GM23338 (cell line): ENCODE measurements at places on chromosomes 2 and 18.

- H3K4me1 ChIP-seq = no peaks in the 10 kb centered on the region
- no peak overlapping the region for H3K4me3 ChIP-seq
- no peak overlapping the region for H3K27ac ChIP-seq
- no peak for DNase-seq
- H3K27me3 ChIP-seq = no peaks in the 10 kb centered on the region
- no peaks in the 10 kb centered on the region for H3K36me3 ChIP-seq
Observed at GRCh38 chr2:46458763-46459500, 20.4 kb upstream of the TMEM247 start.

GRCh38 chr2:134869946-134870736 is 31.7 kb downstream of the ACMSD start:
- H3K27ac ChIP-seq = no peak overlapping the region
- no peaks in the 10 kb centered on the region for H3K36me3 ChIP-seq
- no peak overlapping the region for H3K4me3 ChIP-seq
- DNase-seq = no peak
- H3K27me3 ChIP-seq = no peaks in the 10 kb centered on the region

- no peaks in the 10 kb centered on the region for H3K4me1 ChIP-seq
- no peak for DNase-seq
- H3K27ac ChIP-seq = no peak overlapping the region
- H3K4me3 ChIP-seq = no peak overlapping the region
- H3K36me3 ChIP-seq = no peaks in the 10 kb centered on the region
Observed at GRCh38 chr2:119136093-119136492, 22.5 kb downstream of the C1QL2 start.

DNA sequence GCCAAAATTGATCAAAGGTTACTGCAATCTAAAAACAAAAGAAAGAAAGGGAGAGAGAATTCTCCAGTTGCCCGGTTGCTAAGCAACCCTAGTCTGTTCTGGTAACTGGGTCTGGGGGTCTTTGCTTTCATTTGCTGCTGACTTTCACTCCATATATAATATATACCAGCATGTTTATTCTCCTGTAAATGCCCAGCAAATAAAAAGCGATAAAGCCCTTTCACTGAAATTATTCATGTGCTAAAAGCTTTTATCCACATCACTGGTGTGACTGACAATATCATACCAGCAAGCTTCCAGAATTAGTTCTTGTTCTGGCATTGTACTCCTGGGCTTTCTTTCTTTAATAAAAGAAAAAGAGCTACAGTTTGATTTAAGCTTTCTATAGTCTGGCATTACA is 75.5 kb upstream of the ST8SIA3 start:
- H3K27ac ChIP-seq = no peak overlapping the region
- H3K27me3 ChIP-seq = no peaks in the 10 kb centered on the region
- peaks cover 6% of the 10 kb centered on the region; the same call in 1 of the 2 replicates for H3K4me1 ChIP-seq
- DNase-seq = peak; percentile 9
- no peaks in the 10 kb centered on the region for H3K36me3 ChIP-seq

- DNase-seq = peak; percentile 13
- no peaks in the 10 kb centered on the region for H3K27me3 ChIP-seq
- H3K36me3 ChIP-seq = no peaks in the 10 kb centered on the region
- H3K27ac ChIP-seq = no peak overlapping the region
- peaks cover 14% of the 10 kb centered on the region for H3K4me1 ChIP-seq
Observed at GRCh38 chr2:229520691-229521096, 193.7 kb downstream of the DNER start.

DNA sequence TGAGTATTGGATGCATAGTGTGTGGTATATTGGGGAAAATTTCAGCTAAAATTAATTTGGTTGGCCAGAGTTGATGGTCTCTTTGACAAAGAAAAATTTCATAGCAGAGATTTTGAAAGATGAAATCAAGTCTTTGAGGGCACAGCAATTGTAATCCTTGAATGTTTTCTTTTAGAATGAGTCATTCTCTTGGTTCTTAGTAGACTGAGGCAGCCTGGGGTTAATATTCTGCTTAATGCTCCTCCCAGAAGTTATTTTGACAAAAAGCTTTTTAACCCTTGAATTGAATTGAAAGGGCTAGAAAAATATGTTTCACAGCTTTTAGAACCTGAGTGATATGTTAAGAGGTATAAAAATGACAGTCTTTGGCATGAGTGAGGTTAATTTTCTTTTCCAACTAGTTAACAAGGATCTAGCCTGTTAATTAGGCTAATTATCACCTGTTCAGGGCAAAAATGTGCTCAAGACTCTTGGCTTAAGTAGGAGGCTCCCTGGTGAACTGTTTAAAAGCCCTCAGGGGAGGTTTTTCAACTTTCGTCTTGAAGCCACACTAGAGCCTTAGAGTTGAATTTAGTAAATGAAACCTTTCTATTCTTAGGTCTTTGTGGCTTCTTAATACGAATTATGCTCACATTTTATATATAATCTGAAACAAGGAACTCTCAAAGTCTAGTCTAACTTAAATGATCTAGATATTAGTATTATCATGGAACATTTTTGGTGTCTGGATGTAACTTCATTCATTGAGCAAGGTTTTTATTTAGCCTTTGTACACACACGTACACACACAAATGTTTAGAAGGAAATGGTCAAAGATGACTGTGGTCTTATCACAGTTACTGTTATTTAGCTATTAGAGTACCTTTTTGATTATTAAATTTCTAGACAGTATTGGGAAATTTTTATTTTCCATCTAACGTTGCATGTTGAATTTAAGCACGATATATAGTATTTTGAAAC is 272.5 kb downstream of the ZNF407 start:
- no peak for DNase-seq
- H3K27ac ChIP-seq = no peak overlapping the region
- no peaks in the 10 kb centered on the region for H3K27me3 ChIP-seq
- H3K36me3 ChIP-seq = no peaks in the 10 kb centered on the region
- H3K4me1 ChIP-seq = peaks cover 15% of the 10 kb centered on the region

DNA sequence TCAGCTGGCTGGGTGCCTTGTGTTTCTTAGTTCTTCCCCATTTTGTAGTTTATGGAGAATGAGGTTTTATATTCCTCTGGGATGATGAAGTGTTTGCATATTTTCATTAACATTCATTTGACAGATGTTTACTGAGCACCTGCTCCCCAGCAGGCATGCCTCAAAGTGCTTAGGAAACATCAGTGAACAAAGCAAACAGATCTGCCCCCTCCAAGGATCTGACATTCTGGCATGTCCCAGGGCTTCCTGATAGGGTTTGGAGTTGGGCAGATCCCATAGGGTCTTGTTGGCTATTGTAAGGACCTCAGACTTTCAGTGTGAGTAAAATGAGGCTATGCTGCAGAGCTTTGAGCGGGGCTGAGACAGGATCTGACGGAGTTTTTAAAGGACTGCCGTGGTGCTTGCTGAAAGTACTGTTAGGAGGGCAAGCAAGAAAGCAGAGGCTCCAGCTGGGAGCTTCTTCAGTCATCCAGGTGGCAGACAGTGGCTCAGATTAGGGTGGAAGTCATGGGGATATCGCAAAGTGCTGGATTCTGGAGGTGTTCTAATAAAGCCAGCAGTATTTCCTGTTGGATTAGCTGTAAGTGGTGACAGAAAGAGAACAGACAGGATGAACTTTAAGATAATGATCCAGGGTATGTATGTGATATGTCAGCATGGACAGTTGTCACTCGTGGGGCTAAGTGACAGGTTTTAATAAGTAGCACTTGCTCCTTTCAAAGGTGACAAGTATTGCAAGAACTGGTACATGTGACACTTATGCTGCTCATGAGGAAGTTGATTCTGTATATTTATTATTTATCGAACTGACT is 11.3 kb upstream of the IAH1 start:
- no peaks in the 10 kb centered on the region for H3K27me3 ChIP-seq
- H3K36me3 ChIP-seq = peaks cover 7% of the 10 kb centered on the region

DNA sequence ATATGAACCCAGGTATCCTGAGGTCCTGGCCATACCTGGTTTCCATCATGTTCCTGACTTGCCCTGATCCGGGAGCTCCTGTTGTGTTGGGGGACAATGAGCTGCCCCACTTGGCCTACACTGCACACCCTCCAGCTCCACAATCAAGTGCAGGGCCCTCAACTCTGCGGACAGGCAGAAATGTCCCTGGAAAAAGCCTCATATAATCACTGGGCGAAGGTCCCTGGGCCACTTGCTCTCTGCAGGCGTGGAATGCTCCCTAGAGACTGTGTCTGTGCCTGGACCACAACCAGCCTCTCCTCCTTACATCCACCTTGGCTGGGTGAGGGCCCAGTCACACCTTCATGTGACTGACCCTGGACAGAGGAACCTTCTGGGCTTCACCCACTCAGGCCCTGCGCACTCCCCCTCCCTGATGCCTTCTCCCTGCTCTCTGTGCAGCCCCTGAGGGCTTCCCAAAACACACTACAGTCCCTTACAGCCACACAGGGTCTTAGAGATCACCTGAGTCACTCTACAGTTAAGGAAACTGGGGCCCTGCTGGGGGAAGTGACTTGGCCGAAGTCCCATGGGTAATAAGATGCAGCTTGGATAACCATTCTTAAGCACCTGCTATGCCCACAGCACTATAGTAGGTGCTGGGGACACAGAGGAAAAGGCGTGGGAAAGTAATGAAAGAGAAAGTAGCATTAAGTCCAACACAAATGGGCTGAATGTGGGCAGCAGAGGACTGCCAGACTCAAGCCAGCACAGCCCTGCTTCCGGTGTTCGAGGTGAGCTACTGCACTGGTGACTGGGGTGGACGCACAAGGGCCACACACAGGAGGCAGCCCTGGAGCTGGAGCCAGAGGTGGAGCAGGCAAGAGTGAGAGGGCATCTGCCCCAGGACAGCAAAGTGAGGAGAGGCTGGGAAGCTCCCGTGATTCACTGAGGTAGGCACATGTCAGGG is 9.8 kb downstream of the BOLA3 start:
- H3K36me3 ChIP-seq = no peaks in the 10 kb centered on the region
- no peaks in the 10 kb centered on the region for H3K27me3 ChIP-seq
- no peak overlapping the region for H3K27ac ChIP-seq
- no peaks in the 10 kb centered on the region for H3K4me1 ChIP-seq
- no peak overlapping the region for H3K4me3 ChIP-seq
- no peak for DNase-seq

- no peaks in the 10 kb centered on the region for H3K4me1 ChIP-seq
- H3K36me3 ChIP-seq = no peaks in the 10 kb centered on the region
- no peak overlapping the region for H3K4me3 ChIP-seq
- no peaks in the 10 kb centered on the region for H3K27me3 ChIP-seq
Observed at GRCh38 chr2:8134473-8134932, 547.4 kb upstream of the ID2 start.

DNA sequence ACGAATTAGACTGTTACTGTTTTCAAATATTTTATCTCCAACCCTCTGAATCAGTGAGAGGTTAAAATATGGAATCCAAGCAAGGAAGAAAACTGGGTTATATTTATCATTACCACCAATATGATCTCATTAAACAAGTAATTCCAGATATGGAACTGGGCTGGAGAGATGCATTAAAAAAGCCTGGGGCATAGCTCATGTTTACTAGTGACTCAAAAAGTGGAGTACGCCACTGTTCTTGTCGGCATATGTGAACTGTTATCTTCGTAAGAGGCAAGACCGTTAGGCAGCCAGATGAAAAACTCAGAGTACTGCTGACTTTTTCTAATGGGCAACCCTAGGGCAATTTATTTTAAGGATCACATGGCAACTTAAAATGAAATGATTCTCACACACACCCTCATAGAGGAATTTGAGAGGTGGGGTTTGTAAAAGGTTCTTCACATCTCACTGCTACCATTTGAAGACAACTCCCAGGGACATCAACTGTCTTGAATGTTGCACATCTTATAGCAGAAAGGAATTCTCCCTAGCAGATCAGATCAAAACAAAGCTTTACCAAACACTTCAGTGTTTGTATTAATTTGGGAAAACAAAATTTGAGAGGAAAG is 105.2 kb upstream of the TFCP2L1 start:
- no peaks in the 10 kb centered on the region for H3K4me1 ChIP-seq
- DNase-seq = no peak
- H3K27me3 ChIP-seq = no peaks in the 10 kb centered on the region
- no peak overlapping the region for H3K4me3 ChIP-seq
- H3K36me3 ChIP-seq = peaks cover 16% of the 10 kb centered on the region; the same call in 1 of the 2 replicates

DNA sequence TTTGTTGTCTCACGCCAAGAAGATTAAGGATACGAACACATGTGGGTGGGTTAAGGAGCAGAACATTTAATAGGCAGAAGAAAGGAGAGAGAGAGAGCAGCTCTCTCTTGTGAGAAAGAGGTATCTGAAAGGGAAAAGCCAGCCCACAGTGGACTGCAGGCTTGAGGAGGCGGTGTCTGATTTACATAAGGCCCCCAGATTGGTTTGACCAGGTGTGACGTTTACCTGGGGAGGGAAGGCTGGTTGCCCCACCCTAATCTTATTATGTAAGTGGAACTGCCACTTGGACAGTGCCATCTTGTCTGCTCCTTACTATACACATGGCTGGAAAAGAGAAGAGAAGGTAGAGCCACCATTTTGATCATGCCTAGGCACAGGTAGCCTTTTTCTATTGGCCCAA is 189.2 kb downstream of the NCK2 start:
- no peak overlapping the region for H3K4me3 ChIP-seq
- DNase-seq = peak; percentile 11
- H3K36me3 ChIP-seq = no peaks in the 10 kb centered on the region; the same call in 1 of the 2 replicates

DNA sequence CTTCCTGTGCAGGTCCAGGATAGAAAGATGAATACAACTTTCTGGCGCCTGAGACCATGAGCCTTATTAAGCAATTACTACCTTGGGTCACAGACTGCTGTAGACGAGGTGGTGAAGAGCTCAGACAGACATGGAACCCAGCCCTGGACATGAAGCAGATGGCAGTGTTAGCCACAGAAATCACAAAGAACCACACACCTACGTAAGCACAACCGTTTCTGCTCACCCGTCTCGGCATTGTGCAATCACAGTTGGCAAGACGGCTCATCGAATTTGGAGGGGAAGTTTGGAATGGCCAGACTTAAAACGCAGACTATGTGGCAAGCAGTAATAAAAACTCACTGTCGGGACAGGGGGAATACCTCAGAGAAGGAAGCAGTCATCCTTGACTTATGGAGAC is 24.3 kb upstream of the ASPRV1 start:
- DNase-seq = no peak
- H3K4me3 ChIP-seq = no peak overlapping the region
- H3K27me3 ChIP-seq = no peaks in the 10 kb centered on the region
- no peaks in the 10 kb centered on the region for H3K4me1 ChIP-seq

- H3K4me1 ChIP-seq = no peaks in the 10 kb centered on the region
- H3K4me3 ChIP-seq = no peak overlapping the region
- peaks cover 4% of the 10 kb centered on the region; the same call in 1 of the 2 replicates for H3K36me3 ChIP-seq
- DNase-seq = no peak
Observed at GRCh38 chr2:22579341-22579740, 805.6 kb upstream of the KLHL29 start.

DNA sequence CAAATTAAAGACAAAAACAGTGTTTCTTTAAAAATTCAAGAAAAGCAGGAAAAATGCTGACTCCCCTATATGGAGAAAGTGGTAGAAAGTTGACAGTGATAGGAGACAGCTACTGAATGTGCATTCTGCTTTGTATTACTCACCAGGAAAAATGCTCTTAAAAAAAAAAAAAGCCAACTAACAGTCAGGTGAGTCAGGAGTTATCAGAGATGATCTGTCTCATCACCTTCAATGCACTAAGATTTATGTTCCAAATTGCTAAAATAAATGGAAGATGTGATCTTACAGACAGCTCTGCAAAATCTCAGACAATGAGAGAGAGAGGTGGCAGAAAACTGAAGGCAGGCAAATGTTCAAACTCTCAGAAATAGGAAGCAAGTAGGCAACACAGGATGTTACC is 47.6 kb upstream of the ZNF521 start:
- no peaks in the 10 kb centered on the region for H3K36me3 ChIP-seq
- no peak overlapping the region for H3K4me3 ChIP-seq
- no peak for DNase-seq
- no peak overlapping the region for H3K27ac ChIP-seq
- H3K4me1 ChIP-seq = no peaks in the 10 kb centered on the region
